Fibroblast of villous mesenchyme (primary cell): ENCODE measurements at places on chromosomes 6 and 20.
A peak's percentile ranks its signal among the peaks of the same experiment; 100 is the strongest.

DNA sequence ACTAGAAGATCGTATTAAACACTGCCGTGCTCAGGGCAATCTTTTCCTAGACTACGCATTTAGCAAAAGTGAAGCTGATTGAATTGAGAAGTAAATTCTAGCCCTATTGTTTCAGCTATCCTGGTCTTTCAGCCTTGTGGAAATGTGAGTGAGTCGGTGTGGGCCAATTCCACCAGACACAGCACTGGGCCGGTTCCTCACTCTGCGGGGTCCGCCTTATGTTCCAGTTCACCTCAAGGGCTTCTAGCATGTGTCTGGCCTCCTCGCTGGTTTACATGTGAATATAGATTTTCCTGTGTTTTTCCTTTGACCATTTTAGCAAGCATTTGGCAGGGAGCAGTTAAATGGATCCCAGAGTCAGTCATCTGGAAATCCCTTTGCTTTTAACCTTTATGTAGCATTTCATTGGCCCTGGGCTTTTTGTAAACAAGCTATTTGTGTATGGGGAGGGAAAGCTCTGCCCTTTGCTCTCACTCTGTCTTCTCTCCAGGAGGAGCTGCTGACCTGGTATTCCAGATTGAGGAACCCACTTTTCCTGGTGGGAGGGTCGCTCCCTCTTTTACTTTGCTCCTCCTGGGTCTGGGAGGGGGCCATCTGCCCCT lies 12.4 kb upstream of the GTSF1L start:
- no peak for DNase-seq

DNA sequence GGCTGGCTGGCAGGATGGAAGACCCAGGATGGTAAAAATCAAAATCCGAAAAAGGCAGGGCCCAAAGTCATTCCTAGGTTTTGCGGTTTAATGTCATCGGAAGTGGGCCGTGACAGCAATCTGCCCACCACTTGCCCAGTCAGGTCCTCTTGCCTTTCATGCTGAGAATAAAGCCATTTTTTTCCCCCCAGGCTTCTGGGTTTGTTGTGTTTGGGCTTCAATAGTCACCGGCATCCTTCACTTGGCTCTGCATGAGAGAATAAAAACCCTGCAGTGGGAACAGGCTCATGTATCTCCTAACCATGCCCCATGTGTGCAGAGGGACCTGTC lies 56.1 kb downstream of the MEP1A start:
- DNase-seq = no peak

GRCh38 chr6:82511546-82511945 lies 147.9 kb downstream of the TPBG start:
- no peak for DNase-seq

DNA sequence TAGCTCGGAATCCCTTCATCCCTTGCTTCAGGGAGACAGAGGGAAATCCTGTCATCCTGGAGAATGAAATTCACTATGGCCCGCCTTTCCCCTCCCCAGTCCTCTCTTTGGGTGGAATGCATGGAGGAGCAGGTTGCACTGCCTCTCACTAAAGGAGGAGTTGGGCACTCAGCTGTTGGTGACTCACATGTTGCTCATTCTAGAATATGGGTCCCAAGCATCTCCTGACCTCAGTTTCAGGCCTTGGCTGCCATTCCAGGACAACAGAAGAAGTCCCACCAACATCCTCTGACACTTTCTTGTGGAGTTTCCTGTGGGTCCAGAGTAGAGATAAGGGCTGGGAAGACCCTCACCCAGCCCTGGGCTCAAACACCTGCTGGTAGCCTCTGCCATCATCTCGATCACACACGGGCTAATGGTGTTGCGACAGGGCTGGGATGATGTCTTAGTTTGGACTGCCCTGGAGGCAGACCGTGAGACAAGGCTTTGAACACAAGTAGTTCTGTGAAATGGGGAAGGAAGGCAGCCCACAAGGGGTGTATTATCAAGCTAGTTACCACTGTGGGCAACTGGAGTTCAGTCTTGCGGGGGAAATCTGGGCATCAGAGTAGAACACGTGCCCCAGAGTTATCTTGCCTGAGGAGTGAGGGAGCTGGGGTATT lies 52.4 kb upstream of the RNF24 start:
- peak; percentile 60 for DNase-seq
